Mesothelial cell of epicardium (in vitro differentiated cells): ENCODE measurements at places on chromosomes 5 and 9.

- no peak for DNase-seq
Observed at GRCh38 chr5:160802592-160802991, 49.4 kb downstream of the ATP10B start.

- no peak for DNase-seq
Observed at GRCh38 chr5:109267283-109267682, 142.5 kb downstream of the PJA2 start.

DNA sequence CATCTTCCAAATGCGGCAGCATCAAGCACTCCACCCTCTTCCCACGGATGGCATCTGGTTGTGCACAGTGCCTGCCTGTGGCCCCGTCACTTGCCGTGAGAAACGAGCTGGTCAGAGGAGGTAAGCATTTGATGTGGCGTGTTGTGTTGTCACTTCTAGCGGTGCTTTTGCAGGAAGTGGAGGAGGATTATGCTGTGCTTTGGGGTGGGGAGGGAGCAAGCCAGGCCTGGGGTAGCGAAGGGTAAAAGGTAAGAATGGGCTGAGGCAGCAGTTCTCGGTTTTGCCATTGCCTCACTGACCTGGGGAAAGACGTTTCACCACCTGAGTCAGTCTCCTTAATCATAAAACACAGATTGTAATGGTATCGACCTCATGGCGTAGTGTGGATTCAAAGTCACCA, 2.3 kb upstream of the POMT1 start:
- DNase-seq, result no peak

DNA sequence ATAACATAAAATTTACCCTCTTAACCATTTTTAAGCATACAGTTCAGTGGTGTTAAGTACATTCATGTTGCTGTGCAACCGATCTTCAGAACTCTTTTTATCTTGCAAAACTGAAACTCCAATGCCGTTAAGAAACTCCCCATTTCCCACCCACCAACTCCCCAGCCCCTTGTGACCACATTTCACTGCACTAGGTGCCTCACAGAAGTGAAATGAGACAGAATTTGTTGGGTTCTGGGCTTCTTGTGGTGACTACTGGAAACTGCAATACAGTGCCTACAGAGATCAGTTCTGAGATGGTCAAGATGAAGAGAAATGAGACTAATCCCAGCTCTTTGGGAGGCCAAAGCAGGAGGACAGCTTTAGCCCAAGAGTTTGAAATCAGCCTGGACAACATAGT, 202.1 kb upstream of the SLC30A5 start:
- no peak for DNase-seq

GRCh38 chr9:127963041-127963358, 17.8 kb downstream of the EEIG1 start:
- no peak for DNase-seq

DNA sequence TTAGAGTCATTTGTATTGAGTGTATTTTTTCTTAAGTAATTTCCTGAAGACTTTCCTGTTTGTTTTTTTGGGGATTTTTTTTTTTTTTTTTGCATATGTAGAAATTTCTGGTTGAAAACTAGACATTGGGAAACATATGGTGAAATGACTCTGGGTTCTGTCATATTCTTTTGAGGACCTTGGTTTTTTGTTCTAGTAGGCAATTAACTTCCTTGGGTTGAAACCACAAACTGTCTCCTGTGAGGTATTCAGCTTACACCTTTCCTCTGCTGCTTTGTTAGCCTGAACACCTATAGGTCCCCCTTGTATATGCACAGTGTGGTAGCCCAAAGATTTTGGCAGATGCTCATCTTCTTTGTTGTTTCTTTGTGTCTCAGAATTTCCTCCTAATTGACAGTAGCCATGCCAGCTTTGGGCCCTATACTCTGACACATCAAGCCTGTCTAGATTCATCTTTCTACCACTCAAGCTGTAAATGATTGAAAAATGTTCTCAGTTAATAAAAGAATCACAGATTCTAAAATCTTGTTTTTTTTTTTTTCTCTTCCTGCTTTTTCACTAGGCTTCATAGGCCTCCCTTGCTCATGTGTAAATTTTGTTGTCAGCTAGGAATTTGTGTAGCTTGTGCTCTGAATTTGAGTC, 140.6 kb downstream of the COMMD10 start:
- DNase-seq, result no peak

- DNase-seq, result no peak
Observed at GRCh38 chr5:62340392-62340791, 34.4 kb downstream of the KIF2A start.

GRCh38 chr9:131203431-131204218, 72.7 kb downstream of the FAM78A start:
- no peak for DNase-seq

GRCh38 chr9:19162026-19162366, 34.7 kb upstream of the PLIN2 start:
- DNase-seq, result no peak

- DNase-seq, result no peak
Observed at GRCh38 chr9:95626885-95627558, 110.3 kb upstream of the PTCH1 start.

GRCh38 chr5:128199104-128199503, 115.5 kb downstream of the SLC12A2 start:
- no peak for DNase-seq

GRCh38 chr5:138568061-138568824, 7.0 kb downstream of the HSPA9 start:
- no peak for DNase-seq

DNA sequence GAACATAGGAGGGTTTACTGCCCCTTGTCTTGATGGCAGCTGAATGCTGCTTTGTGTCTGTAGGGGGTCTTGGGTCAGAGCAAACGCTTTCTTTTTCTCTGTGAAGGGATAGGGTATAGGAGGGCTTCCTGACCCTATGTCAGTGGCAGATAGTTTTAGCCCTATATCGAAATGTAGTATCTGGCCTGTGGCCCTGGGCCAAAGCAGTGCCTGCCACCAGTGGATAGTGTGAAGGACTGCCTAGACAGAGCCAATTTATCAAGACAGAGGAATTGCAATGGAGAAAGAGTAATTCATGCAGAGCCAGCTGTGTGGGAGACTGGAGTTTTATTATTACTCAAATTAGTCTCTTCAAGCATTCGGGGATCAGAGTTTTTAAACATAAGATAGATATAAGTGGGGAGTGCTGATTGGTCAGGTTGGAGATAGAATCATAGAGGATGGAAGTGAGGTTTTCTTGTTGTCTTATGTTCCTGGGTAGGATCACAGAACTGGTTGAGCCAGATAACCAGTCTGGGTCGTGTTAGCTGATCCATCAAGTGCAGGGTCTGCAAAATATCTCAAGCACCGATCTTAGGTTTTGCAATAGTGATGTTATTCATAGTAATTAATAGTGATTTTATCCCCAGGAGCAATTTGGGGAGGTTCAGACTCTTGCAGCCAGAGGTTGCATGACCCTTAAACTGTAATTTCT, 178.5 kb downstream of the GDNF start:
- DNase-seq, result no peak

DNA sequence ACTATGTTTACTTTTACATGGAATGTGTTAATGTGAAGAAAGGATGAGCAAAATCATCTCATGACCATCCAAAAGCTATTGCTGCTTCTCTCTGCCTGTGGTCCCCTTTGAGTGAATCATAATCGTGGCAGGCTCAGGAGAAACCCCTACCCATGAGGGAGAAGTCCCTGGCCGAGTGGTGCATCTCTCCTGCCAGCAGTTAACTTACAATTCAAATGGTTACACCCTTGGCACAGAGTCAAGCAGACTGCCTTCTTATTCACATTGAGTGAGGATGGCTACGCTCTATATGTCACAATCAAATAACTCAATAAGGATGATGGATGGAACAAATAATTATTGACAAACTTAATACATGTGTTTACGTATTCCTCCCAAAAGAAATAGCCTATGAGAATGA, 179.1 kb downstream of the FGF1 start:
- DNase-seq, result no peak

DNA sequence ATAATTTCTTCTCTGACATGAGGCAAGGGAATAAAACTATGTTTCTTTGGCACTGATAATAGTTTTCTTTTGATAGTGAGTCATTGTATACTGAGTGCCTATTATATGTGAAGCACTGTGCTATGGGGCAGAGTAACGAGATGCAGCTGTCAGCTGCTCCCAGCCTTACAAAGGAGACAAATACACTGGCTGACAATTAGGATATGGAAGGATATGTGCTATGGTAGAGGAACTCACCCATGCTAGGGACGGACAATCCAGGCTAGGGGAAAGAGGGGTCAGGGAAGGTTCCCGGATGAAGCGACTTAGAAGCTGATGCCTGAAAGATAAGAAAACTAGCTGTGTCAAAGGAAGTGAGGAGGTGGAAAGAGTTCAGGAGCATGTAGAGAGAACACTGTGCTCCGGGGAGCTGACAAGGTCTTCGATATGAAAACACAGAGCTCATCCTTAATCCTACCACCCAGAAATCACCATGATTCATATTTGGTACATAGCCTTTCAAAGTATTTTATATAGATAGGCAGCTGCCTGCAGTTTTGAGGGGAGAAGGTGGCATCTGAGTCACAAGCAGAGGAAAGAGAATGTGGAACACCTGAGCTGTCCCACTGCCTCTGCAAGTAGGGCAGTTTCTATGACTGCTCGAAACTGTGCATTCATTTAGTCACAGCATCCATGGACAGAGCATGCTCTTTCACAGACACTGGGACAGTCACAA, 12.1 kb downstream of the BSPRY start:
- DNase-seq, result no peak
